Tibial artery (tissue), 4 donors: ENCODE measurements at places on chromosomes 2 and 18.

- no peak for DNase-seq
- H3K27ac ChIP-seq: no peak overlapping the region
- H3K4me1 ChIP-seq: no peaks in the 10 kb centered on the region
- no peaks in the 10 kb centered on the region for H3K27me3 ChIP-seq
- H3K36me3 ChIP-seq: peaks cover 5% of the 10 kb centered on the region
These were observed 164.1 kb downstream of the TMEM247 start for GRCh38 chr2:46643493-46643892.

- no peaks in the 10 kb centered on the region for H3K27me3 ChIP-seq
- H3K27ac ChIP-seq: peak overlapping the region; percentile 96
- peaks cover 2% of the 10 kb centered on the region for H3K36me3 ChIP-seq
- peak; percentile 56 for DNase-seq
- H3K4me3 ChIP-seq: no peak overlapping the region
These were observed 3.5 kb upstream of the EMILIN1 start for GRCh38 chr2:27074738-27075565.

GRCh38 chr2:118857677-118858484, 10.4 kb upstream of the EN1 start:
- H3K27me3 ChIP-seq: peaks cover 89% of the 10 kb centered on the region
- no peak for DNase-seq
- H3K36me3 ChIP-seq: no peaks in the 10 kb centered on the region
- no peak overlapping the region for H3K4me3 ChIP-seq

GRCh38 chr2:34912084-34912483, 1313.0 kb upstream of the FAM98A start:
- no peaks in the 10 kb centered on the region for H3K36me3 ChIP-seq
- no peak overlapping the region for H3K4me3 ChIP-seq
- H3K27me3 ChIP-seq: no peaks in the 10 kb centered on the region

GRCh38 chr2:212894026-212894425, 257.4 kb downstream of the IKZF2 start:
- no peak overlapping the region for H3K27ac ChIP-seq
- H3K36me3 ChIP-seq: no peaks in the 10 kb centered on the region
- H3K4me1 ChIP-seq: no peaks in the 10 kb centered on the region
- H3K4me3 ChIP-seq: no peak overlapping the region

- no peak overlapping the region for H3K27ac ChIP-seq
- no peaks in the 10 kb centered on the region for H3K27me3 ChIP-seq
- H3K4me3 ChIP-seq: no peak overlapping the region
- no peaks in the 10 kb centered on the region for H3K36me3 ChIP-seq
- no peak for DNase-seq
- H3K4me1 ChIP-seq: no peaks in the 10 kb centered on the region
These were observed 9.9 kb upstream of the INO80C start for GRCh38 chr18:35507623-35508022.

- no peak for DNase-seq
- no peaks in the 10 kb centered on the region for H3K36me3 ChIP-seq
- H3K27ac ChIP-seq: no peak overlapping the region
- H3K4me1 ChIP-seq: no peaks in the 10 kb centered on the region
- H3K27me3 ChIP-seq: no peaks in the 10 kb centered on the region
These were observed 128.5 kb downstream of the KCNE4 start for GRCh38 chr2:223180463-223180862.

DNA sequence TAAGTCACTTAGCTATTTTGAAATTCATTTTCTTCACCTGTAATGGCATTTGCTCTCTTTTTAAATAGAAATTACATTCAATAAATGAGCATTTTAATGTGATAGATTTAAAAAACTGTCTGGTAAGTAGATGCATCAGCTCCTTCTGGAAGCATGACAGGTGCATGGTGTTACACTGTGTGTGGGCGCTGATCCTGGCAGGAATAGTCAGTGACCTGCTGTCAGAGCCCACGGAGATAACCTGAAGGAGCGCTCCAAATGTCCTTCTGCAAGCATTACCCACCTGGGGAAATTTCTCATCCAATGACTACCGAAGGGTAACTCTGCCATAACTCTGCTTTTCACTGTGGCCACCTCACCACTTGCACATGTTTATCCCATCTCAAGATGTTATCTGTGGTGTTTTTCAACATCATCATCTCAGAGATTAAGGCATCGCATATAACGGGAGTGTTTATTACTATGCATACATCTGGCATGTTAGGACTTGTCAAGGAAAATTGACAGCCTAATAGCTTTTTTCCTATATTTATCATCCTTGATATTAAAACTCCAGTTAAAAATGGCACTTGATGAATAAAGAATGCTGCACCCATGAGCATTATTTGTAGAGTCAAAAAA, 637.3 kb downstream of the ERBB4 start:
- no peaks in the 10 kb centered on the region for H3K4me1 ChIP-seq
- H3K36me3 ChIP-seq: no peaks in the 10 kb centered on the region
- no peaks in the 10 kb centered on the region for H3K27me3 ChIP-seq
- no peak for DNase-seq

- no peaks in the 10 kb centered on the region for H3K36me3 ChIP-seq
- H3K4me3 ChIP-seq: no peak overlapping the region
- no peak for DNase-seq
- H3K27me3 ChIP-seq: no peaks in the 10 kb centered on the region
These were observed 39.7 kb upstream of the CWC22 start for GRCh38 chr2:180046776-180047175.

DNA sequence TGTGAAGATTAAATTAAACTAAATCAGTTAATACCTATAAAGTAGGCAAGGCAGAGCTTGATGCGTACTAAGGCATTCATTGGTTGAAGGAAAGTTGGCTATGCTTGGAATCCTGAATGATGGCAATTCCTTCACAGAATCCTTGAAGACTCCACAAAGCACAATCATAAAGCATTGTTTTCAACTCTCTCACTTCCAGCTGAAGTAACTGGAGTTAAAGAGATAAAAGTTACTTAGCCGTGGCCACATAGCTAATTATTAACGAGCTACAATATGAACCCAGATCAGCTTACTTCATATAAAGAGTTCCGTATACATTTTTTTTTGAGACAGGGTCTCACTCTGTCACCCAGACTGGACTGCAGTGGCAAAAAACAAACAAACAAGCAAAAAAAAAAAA, 483.9 kb upstream of the DDX18 start:
- no peaks in the 10 kb centered on the region for H3K4me1 ChIP-seq
- no peak overlapping the region for H3K27ac ChIP-seq
- H3K36me3 ChIP-seq: no peaks in the 10 kb centered on the region
- H3K27me3 ChIP-seq: no peaks in the 10 kb centered on the region
- DNase-seq: no peak

DNA sequence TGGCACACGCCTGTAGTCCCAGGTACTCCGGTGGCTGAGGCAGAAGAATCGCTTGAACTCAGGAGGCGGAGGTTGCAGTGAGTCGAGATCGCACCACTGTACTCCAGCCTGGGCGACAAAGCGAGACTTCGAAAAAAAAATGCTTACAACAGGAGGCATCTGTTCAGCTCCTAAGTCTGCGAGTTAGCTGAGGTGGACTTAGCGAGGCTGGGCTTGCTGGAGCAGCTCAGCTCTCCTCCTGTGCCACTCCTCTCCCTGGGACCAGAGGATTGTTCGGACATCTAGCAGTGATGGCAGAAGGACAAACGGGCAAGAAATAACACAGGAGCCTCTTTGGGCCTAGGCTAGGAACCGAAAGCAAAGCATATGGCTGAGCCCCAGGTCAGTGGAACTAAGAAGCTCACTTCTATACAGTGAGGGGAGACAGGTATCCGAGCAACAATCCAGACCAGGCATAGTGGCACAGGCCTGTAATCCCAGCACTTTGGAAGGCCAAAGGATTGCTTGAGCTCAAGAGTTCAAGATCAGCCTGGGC, 260.1 kb downstream of the GLI2 start:
- no peak overlapping the region for H3K27ac ChIP-seq
- no peak for DNase-seq
- peaks cover 16% of the 10 kb centered on the region for H3K4me1 ChIP-seq
- no peaks in the 10 kb centered on the region for H3K27me3 ChIP-seq

- H3K4me3 ChIP-seq: peak overlapping the region; percentile 99
- H3K4me1 ChIP-seq: peaks cover 39% of the 10 kb centered on the region
- H3K27ac ChIP-seq: peak overlapping the region; percentile 87
- no peak for DNase-seq
These were observed 899 bp upstream of the GFPT1 start for GRCh38 chr2:69387770-69388481.

DNA sequence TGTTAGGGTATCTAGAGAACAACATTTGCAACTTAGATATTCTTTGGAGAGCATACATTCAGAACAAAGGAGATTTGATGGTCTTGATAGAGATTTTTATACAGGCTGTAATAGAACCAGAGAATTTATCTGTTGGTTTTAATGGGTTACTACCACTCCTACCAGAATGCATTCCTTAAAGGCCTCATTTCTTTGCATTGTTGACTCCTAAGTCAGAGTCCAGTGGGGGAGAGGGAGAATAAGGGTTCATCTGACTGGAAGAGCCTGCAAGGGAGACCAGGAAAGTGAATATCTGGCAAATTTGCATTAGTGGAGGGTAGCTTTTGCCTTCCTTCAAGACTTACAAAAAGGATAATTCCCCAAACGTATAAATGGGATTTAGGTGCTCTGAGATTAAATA, 29.7 kb downstream of the AGPS start:
- no peak for DNase-seq
- H3K27ac ChIP-seq: no peak overlapping the region
- H3K4me3 ChIP-seq: no peak overlapping the region
- H3K27me3 ChIP-seq: no peaks in the 10 kb centered on the region
- H3K36me3 ChIP-seq: no peaks in the 10 kb centered on the region

DNA sequence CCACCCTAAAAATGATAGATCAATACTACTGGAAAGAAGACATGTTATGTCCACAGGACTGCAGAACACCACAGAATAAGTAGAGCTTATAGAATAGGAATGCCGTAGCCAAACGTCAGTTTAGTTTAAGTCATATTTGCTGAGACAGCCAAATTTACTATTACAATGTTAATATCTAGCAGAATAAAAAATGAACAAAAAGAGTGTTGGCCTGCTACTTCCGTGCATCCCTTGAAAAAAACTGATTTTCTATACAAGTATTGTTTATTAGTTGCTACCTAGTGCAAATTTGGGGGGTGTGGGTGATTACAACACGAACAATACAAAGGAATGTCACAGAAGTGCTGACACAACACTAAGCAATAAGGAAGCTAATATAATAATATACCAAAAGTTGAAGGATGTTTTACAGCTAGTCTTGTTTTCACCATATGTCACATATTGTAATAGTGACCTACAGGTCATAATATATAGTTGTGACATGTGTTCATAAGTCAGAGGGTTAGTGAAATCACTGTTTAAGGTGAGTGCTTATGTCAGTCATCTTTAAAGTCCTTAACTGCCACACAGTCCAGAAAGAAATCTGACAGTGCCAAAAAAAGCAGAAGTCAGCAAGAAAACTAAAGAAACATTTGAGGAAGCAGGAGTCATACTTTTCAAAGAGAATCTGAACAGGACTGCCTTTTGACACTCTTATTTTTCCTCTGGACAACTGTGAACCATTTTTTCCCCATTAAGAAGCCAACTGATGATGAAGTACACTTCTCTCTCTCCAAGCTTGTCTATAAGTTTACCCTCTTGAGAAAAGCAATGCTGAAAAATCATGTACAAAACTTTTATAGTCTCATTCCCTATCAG, 376.4 kb downstream of the ZEB2 start:
- no peaks in the 10 kb centered on the region for H3K27me3 ChIP-seq
- H3K4me3 ChIP-seq: no peak overlapping the region
- H3K36me3 ChIP-seq: no peaks in the 10 kb centered on the region
- H3K4me1 ChIP-seq: no peaks in the 10 kb centered on the region
- DNase-seq: no peak

DNA sequence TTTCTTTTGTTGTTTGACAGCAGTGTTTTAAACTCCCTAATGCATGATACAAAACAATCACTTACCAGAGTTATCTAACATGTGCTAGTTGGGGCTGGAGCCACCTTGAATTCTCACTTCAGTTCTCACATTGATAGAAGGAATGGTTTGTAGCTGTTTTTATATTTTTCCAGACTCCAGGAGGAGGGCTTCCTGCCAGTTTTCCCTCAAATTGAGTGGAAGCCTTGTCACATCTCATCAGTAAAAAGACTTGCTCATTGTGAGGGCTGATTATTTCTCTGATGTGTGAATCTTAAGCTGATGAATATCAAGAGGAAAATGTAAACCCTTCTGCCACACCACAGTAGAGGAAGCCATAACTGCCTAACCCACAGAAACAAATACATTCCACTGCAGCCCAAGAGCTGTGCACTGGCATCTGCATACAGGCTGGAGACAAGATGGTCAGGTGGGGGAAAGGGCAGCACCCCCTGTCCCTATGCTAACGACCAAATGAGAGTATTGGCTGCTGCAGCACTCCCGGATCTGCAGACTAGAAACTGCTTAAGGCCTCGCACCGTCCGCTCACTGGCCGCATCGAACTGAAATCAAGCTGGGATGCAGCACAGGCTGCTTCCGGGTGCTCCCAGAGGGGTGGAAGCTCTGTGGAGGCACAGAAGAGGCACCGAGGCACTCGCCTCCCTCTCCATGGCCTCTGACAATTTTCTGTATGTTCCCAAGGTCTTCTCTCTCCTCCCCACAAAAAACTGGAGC, 73.7 kb upstream of the TPO start:
- no peak overlapping the region for H3K27ac ChIP-seq
- no peak for DNase-seq
- H3K4me3 ChIP-seq: no peak overlapping the region
- H3K36me3 ChIP-seq: no peaks in the 10 kb centered on the region
- H3K4me1 ChIP-seq: no peaks in the 10 kb centered on the region
- no peaks in the 10 kb centered on the region for H3K27me3 ChIP-seq

DNA sequence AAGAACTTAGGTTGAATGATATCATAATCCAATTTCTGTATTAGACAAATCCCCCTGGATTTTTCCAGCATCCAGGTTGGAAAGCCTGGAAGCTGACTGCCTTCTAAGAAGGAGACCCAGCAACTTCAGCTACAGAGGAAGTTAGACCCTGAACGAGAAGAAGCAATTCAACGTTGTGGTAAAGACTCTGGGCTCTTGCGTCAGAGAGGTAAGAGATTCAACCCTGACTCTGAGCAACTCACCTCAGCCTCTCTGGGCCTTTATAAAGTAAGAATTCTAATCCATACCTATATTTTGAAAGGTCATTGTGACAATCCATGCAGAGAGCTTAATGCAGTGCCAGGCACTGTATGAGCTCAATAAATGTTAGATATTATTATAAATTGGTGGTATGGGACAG, 9.7 kb downstream of the E2F6 start:
- DNase-seq: no peak
- H3K27me3 ChIP-seq: no peaks in the 10 kb centered on the region
- no peak overlapping the region for H3K27ac ChIP-seq
- H3K4me3 ChIP-seq: no peak overlapping the region
- H3K4me1 ChIP-seq: peaks cover 12% of the 10 kb centered on the region

DNA sequence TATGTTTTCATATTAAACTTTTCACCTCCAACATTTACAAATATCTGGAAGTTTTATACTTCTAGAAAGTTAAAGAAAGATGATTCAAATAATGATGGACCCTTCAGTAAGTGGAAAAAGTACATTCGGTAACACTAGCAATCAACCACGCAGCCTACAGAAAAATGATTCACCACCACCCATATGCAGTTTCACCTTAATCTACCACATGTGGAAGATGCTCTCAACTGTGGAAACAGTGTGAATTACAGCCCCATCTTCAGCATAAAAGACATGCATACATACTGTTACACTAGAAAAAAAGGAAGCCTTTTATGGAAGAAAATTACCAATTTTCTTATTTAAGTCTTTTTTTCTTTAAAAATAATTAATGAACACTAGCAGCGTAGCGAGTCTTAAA, 1.1 kb downstream of the SLC38A11 start:
- H3K4me1 ChIP-seq: no peaks in the 10 kb centered on the region
- H3K36me3 ChIP-seq: no peaks in the 10 kb centered on the region
- DNase-seq: no peak
- no peak overlapping the region for H3K4me3 ChIP-seq

GRCh38 chr2:20612925-20613916, 37.7 kb downstream of the HS1BP3 start:
- H3K4me3 ChIP-seq: no peak overlapping the region
- H3K27me3 ChIP-seq: no peaks in the 10 kb centered on the region
- peaks cover 71% of the 10 kb centered on the region for H3K4me1 ChIP-seq
- no peak for DNase-seq
- H3K36me3 ChIP-seq: no peaks in the 10 kb centered on the region
